Stimulated activated CD4-positive, alpha-beta T cell treated with anti-CD3 and anti-CD28 coated beads, Interleukin-4, amount 100 ng/mL, for 48 hours (primary cell): ENCODE measurements at places on chromosomes 1 and 21.

DNA sequence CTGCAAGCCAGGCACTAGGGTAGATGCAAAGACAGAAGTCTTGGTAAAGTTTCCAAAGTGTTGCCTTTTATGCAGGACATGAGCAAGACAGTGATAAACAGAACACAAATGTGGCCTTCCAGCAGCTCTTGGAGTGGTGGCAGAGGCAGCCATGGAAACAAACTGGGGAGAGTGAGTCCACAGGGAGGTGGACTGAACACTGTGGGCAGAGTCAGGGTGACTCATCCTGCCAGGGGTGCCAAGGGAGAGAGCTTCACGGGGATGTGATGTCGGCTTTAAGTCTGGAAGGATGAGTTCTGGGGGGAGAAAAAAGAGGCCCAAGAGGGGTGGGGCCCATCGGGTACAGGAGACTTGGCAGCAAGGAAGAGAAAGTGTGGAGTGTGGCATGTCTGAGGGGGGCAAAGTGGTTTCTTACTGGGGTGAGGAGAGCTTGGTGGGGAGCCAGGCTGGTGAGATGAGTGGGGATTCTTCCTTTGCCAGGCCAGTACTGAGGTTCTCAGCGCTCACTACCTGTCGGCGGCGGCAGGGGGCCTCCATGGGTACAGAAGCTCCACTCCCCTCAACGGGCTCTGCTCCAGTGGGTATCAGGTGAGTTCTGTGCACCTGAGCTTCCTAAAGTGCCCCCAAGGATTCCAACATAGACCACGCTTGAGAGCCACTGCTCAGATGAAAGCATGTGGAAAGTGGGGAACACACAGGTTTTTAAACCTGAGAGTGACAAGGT is 41.8 kb downstream of the KIAA0040 start:
- DNase-seq, result no peak

GRCh38 chr1:7535934-7536878 is 234.9 kb upstream of the VAMP3 start:
- DNase-seq, result no peak

DNA sequence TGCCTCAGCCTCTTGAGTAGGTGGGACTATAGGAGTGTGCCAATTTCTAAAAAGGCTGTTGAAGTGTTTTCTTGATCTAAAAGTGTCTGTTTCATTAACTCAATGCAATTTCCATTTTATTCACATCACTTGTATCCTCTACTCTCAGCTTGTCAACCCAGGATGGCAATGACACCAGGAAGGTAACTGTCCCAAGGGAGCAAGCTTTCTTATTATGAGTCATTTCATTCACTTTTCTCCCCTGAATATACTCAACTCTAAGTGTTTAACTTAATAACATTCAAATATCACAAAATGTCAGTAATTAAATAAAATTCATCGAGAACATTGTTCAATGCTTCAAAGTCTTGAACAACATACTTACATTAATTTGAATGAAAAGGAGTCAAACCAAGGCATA is 22.9 kb upstream of the GFI1 start:
- DNase-seq, result no peak

DNA sequence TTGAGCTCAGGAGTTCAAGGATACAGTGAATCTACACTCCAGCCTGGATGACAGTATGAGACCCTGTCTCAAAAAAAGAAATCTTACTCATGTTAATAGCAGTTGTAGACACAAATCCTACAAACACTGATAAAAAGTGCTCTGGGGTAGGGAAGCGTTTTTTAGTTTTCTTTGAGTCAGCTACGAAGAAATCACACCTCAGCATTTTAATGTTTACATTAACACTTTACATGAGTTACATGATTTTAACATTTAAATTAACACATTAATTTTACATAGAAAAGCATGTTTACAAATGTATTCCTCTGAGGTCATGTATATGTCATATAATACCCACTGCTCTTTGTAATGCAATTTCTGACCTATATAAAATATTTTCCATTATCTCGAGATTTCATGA is 419.2 kb downstream of the DPYD start:
- no peak for DNase-seq

GRCh38 chr1:3126756-3127678 is 58.0 kb downstream of the PRDM16 start:
- DNase-seq, result no peak

GRCh38 chr1:47814612-47815395 is 182.4 kb downstream of the TRABD2B start:
- no peak for DNase-seq

DNA sequence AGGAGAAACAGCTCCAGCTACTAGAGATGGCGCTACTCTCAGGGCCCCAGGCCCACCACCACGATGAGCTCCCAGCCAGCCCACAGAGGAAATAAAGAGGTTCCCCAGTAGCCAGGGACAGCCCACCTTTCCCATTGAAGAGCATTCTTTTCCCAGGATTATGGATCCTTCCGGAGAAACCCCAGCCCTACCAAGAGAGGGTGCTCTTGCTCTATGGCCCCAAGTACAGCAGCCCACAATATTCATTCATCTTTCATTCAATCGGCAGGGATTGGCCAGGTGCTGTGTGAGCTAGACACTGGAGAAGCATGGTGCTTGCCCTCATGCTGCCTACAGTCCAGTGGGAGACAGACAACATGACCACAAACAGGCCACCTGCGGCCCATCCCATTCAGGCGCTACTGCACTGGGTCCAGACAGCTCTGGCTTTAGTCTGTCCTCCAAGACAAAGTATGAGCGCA is 29.9 kb downstream of the PMVK start:
- DNase-seq, result no peak

DNA sequence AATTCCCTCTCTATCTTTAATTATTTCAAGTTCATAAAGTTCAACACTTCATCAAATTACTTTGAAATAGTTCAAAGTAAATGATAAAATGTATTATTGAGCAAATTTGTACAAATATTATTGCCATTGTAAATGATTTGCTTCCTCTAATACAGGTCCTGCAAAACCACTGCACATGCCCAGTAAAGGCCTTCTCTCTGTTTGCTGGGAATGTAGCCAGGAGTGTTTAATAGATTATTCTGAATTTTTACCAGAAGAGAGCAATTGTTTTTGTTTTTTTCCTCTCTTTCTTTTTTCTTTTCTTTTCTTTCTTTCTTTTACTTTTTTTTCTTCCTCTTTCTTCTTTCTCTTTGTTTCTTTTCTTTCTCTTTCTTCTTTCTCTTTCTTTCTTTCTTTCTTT is 486.3 kb downstream of the PTBP2 start:
- no peak for DNase-seq

DNA sequence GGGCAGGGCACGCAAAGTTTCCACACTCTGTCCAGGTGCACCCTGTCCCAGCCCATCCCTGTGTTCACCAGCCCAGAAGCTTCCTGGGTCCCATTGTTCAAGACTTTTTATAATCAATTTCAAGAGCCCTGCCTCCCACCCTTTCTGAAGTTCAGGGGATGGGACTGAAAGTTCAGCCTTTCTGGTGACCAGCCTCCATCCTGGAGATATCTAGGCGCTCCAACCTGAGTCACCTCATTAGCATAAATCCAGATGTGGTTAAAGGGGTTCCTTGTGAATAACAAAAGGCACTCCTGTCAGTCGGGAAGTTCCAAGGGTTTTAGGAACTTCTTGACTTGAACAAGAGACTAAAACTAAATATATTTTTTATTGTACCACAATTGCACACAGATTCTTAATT is 48.4 kb upstream of the RAP1A start:
- DNase-seq, result no peak
